ENCODE measurements at places on chromosomes 2 and 18.

GRCh38 chr2:182404975-182405561 lies 21.8 kb downstream of the PDE1A start:
- no peak for DNase-seq

- DNase-seq = no peak
Measured at GRCh38 chr18:62372156-62372555, 47.0 kb downstream of the TNFRSF11A start.

GRCh38 chr2:72205504-72205881 lies 57.8 kb upstream of the CYP26B1 start:
- DNase-seq = no peak

- no peak for DNase-seq
Measured at GRCh38 chr18:46630160-46630559, 26.9 kb downstream of the LOXHD1 start.

GRCh38 chr2:5479265-5479928 lies 212.8 kb upstream of the SOX11 start:
- DNase-seq = no peak

All from NCI-H2029 (cell line).